CD4-positive, alpha-beta T cell treated with Interleukin-10 for 1 hour (primary cell): ENCODE measurements at places on chromosomes 7 and 10.

DNA sequence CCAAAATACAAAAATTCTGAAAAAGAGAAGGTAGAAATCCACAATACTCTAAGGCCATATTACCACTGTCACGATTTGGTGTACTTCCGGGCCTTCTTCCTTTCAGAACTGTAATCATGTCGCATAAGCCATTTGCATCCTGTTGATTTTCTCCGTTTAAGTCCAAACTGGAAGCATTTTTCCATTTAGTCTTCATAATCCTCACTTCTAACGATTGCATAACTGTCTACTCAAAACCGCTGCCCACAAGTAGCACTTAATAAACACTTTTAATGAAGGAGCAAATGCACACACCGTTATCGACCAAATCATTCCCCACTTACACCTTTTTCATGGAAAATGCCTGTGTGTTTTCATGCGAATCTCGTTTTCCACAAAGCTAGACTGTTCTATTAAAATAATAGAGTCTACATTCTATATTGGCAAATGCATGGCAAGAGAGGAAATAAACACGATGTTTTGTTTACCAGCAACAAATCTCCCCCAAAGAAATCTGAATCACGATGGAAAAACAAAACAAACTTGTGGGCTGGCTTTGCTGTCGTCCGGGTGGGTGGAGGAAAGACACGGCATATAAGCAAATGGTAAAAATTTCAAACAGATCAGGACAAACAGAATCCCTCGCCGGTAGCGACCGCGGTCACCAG lies 1.0 kb downstream of the ATE1 start:
- peak; percentile 19 for DNase-seq

DNA sequence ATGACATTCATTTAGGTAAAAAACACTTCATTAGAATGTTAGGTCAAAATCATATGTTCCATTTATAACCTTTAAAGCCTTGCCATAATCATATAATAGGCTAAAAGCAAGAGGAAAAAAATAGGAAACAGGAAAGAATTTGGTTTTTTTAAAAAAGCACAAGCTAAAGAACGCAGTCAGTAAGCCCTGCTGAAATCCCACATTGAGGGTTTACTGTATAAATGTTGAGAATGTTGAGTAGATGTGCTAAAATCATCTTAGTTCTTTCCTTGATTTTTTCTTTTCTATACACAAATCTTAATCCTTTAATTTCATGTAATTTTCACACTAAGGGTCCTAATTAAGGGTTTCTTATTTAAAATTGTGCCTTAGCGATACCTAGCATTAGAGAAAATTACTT lies 133.0 kb downstream of the TSPAN12 start:
- DNase-seq: no peak

- DNase-seq: no peak
Measured at GRCh38 chr7:1696671-1697498, 26.8 kb downstream of the ELFN1 start.

- DNase-seq: peak; percentile 75
Measured at GRCh38 chr7:143305423-143306070, 10.4 kb upstream of the CLCN1 start.

- DNase-seq: no peak
Measured at GRCh38 chr10:36675458-36675880, 449.9 kb upstream of the ANKRD30A start.

DNA sequence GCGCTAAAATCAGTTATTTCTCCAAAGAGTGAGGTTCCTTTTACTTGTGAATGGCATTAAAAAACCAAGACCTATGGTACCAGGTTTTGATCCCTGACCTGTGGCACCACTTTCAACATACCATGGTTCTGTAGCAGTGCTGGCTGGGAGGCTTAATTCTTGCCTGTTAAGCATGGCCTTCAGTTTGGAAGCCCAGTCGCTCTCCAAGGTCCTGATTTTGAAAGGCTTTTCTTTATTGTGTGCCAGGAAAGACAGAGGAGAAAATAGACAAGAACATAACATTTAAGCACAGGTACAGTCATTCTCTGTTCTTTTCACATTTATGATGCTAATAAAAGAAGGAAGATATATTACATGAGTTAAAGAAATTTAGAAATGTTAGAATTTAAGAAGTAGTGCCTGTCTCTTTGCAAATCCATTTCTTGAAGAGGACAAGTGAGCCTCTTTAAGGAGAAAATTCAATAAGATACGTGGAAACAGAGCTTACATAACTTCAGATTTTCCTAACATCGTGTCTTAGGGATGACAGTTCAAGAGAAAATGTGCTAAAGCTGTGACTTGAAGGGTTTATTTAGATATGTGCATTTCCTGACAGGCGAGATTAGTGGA lies 357.6 kb downstream of the DPP6 start:
- DNase-seq: no peak

DNA sequence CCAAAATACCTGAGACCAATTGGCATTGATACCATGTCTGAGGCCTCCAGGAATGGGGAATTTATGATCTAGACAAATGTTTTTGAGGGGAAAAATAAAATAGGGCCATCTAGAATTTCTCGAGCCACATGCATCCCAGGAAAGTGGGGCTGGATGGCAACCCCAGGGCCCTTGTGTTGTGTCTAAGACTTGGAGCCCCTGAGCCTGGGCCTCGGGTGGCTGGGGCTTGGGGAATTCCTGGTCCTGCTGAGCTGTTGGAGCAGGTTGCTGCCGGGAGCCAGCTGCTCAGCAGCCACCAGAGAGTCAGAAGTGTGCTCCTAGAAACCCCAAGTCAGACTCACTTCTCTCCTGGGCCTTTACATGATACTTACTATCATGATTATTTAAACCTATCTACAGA lies 172.9 kb downstream of the WDR37 start:
- DNase-seq: no peak

DNA sequence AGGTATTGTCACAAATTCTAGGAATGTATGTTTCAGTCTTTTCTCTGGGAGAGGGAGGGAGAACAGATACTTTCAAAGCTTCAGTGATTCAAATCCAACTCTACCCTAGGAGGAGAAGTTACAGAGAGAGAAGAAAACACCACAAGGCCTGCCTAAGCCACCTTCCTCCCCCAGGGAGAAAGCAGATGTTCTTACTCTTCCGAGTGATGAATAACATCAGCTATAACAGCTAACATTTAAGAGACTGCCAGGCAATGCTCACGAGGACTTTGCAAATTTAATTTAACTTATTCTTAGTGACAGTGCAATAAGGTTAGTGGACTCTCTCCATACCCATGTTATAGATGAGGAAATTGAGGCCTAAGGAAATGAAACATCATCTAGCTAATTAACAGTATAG lies 36.8 kb downstream of the TAS2R41 start:
- DNase-seq: no peak

DNA sequence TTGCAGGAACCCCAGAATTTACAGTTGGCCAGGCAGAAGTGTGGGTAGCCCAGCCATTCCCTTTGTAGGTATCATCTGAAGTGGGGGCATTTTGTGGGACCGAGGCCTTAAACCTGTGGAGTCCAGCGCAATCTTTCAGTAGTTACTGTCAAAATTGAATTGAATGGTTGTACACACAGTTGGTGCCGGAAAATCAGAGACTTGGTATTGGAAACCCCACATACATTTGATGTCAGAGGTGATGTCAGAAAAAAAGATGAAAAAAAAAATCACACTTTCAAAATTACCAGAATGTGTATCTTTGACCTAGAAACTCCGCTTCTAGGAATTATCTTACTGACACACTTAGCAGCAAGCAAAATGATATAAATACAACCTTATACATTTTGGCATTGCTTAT lies 153.8 kb upstream of the PLXNA4 start:
- DNase-seq: no peak

GRCh38 chr7:137909042-137909441 lies 62.3 kb upstream of the DGKI start:
- DNase-seq: no peak

DNA sequence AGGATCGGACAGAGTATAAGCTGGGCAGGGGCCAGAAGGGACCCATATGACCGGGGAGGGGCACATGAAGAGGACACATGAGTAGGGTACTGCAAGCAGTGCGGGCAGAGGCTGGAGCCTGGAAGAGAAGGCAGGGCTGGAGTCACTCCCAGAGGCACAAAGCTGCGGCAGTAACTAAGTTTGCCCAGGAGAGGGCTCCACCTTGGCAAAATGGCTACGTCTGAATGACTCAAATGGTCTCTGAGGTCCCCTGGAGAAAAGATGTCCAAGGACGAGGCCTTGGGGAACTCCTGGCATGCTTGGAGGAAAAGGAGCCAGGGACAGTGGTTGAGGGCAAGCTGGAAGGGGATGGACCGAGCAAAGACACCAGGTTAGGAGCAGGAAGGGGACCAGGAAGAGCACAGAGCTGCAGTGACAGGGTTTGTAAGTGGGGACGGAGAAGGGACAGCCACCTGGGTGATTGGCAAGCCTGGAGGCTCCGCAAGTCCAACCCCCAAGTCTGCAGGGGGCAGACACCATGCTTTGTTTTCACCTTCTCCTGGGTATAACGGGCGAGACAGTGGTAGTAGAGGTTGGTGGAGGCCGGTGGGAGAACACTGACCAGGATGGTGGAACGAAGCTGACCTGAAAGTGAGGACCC lies 43.1 kb upstream of the LBX1 start:
- DNase-seq: peak; percentile 55

GRCh38 chr7:139675127-139676125 lies 102.4 kb downstream of the HIPK2 start:
- no peak for DNase-seq

DNA sequence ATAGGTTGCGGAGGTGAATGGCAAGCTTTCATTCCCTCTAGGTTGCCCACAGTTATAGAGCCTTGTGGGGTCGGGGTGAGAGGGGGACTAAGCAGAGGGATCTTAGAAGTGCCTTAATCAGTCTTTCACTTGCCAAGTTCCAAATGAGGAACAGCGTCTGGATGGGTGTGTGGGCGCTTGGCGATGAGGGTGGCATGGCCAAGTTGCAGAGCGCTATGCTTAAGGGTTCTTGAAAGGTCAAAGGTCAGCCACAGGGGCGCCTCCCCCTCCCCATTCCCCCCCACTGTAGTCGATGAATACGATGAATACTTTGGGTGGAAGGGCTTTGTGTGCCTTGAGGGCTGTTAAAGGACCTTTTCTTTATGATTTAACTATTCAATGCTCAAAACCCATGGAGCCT lies 185.0 kb downstream of the TCF7L2 start:
- DNase-seq: no peak

DNA sequence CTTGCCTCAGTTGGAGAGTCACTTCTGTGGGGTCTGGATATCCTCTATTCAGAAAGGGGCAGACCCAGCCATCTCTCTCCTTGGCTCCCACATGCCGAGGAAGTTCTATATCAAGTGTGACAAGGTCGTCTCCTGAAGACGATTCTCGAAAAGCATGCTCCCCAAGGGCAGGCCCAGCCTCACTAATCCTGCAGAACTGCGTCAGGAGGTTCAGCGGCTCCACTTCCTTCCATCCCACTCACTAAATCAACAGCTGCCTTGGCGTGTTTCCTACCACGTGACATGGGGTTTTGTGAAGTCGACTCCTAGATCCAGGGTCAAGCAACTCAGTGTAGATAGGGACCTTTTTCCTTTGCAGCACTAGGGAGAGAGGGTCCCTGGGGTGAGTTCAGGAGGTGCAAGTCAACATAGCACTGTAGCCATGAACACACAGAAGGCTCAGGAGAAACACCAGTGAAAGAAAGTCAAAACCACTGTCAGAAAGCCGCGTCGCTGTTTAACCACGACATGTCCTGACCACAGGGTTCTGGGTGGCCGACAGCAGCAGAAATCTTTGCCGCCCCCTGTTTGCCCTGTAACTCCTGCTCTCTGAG lies 156.4 kb downstream of the PRPF18 start:
- no peak for DNase-seq
